NCI-H526 treated with DMSO at 0.1 percent for 48 hours (cell line): ENCODE measurements at places on chromosomes 6 and 20.

DNA sequence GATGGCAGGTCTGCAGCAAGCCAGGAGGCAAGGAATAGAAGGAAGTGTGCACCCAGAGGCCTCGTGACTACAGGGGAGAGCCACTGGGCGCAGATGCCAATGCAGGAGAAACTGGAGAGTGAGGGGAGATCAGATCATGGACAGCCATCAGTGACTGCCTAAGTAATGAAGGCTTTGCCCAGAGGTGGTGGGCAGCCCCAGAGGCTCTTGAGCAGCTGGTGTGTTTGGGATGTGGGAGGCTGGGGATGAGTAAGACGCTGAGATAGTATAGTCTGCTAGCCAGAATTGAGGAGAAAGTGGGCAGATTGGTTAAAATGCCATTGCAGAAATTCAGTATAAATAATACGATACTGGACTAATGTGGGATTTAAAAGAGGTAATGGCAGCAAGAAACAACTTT is 111.9 kb downstream of the MAP3K4 start:
- DNase-seq = no peak

GRCh38 chr6:75204959-75205775 is 686 bp downstream of the COL12A1 start:
- DNase-seq = peak; percentile 47

DNA sequence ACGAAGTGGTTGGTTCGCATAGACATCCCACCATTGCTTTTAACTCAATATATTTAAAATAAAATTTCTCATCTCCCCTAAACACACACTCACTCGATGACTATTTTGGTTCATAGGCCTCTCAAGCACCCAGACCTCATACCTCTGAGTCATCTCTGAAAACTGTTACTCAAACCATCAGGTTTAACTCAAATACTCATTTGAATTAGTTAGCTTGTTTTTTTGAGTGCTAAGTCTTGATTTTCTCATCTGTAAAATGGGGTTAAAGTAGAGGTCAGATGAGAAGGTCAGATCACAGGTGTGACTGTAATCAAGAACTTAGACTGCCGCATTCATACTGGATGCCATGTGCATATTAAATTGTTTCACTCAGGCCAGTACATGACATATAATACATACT is 243.9 kb upstream of the TENT5A start:
- no peak for DNase-seq

GRCh38 chr6:33297406-33297955 is 1.3 kb downstream of the RGL2 start:
- no peak for DNase-seq

GRCh38 chr20:1689721-1690120 is 32.1 kb upstream of the SIRPG start:
- no peak for DNase-seq

- no peak for DNase-seq
Measured at GRCh38 chr6:157911786-157912185, 69.9 kb upstream of the SYNJ2 start.

DNA sequence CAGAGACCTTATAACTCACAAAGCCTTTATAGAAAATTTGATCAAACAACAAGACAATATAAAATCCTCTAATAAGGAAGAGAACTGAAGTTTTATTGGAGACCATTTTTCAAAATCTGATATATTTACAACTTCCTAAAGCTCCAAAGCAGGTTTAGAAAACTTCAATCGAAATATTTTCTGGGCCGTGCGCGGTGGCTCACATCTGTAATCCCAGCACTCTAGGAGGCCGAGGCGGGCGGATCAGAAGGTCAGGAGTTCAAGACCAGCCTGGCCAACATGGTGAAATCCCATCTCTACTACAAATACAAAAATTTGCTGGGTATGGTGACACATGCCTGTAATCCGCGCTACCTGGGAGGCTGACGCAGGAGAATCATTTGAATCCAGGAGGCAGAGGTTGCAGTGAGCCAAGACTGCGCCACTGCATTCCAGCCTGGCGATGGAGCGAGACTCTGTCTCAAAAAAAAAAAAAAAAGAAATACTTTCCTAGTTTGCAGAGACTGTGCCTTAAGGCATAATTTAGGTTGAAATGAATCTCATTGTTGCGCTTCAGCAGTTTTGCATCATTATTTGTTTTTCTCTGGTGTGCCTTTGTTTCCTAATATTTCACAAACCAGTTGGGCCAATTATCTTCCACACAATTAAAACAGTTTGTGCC is 60.6 kb upstream of the ASIP start:
- no peak for DNase-seq

GRCh38 chr6:6811128-6812009 is 222.8 kb downstream of the LY86 start:
- no peak for DNase-seq

DNA sequence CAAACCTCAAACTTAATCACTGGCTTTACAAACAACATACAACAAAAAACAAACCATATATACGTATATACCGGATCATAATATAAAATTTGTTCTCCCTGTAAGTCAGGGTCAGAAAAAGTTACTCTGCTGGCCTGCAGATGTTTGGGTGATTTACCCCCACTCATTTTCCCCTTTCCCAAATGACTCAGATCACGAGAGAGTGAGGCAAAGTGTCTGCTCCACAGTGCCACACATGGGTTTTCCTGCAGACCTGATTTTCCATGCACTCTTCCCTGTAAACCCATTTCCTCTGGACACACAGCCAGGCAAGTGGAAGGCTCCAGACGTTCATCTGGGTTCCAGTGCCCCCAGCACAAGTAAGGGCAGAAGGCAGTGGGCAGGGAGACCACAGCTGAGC is 23.5 kb downstream of the GFOD1 start:
- no peak for DNase-seq

DNA sequence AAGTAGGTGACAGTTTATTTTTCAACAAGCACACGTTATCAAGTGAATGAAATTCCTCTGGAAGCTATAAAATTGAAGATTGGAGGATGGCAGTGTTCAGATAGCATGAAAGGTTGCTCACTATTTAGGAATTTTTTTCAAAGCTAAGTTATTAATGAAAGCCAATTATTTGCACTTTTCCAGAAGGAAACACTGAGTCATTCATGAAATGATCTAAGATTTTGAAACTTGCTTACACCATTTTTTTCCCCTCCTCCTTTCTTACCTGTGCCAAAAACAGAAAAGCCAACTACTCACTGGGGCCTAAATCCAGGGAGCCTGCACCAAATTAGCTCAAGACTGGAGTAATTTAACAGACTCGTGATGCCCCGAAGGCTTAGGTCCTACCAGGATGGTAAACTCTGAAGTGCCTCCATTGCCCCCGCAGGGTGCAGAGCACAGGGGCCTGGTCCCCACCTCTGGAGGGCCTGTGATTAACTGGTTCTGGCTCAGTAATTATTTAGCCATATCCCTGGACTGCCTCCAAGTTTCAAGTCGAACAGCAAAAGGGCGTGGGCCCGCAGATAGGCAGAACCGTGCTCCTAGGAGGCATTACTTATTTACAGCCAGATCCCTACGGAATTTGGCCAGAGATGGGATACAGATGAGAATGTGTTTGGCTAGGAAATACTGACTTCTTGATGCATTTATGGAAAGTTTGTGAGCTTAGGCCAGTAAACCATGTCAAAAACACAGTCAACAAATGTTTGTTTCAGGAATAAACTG is 28.0 kb upstream of the ZNF217 start:
- no peak for DNase-seq

DNA sequence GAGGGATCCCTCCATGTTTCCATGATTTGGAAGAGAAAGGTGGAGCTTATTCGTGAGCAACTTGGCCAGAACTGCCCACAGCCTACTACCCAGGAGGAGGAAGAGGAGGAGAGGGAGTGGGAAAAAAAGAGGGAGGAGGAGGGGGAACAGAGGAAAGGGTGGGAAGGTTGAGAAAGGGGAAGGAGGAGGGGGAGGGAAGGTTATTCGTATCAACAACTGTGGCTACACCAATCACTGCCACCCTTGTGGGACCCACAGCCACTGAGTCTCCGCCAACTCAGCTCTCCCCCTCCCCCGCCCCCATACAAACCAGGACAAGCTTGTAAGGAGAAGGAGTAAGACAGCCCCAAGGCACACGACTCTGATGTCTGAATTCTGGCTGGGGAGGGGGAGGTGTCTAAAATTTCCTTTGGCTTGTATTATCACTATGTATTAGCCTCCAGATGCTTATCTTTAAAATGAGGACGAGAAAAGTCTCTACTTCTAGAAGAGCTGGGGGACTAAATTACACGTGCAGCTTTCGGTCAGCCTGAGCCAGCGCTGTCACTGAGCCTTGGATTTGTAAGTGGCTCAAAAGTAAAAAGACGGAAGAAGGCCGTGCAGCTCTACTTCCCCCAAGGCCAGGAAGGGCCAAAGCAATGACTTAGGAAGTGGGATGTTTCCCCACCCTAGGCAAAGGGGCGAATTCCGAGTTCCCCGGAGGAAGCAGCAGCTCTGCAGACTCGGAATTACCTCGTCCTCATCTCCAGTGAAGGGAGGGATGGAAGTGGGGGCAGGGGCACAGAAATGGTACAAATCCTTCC is 1.0 kb downstream of the FKBP1A start:
- DNase-seq = no peak

DNA sequence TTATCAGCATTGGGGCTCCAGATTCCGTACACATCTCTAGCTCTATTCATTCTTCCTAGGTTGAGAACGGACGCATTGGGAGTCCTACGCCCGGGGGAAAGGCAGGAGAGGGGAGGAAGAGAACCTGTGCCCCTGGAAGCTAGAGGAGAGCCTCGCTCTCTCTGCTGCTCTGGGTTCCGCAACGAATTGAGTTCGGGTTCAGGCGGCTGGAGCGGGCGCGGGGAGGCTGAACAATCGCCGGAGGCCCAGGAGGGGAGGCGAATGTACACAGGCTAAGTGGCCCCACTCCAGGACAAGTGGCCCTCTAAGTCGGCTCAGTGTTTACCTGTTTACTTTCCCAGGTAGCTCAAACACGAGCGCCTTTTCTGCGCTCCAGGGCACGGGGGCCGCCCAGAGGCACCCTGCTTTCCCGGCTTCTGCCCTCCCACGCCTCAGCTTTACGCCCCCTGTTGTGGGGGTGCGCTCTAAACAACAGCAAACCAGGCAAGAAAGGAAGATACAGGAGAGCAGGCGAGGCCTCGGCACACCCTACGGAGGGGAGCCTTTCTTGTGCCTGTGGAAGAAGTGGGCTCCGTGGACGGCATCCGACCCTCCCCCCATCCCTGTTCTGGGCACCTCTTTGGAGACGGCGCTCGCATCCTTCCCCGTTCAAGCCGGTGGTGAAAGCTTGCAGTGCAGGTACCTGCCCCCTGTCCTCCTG is 4.6 kb upstream of the NKX2-2 start:
- DNase-seq = no peak

DNA sequence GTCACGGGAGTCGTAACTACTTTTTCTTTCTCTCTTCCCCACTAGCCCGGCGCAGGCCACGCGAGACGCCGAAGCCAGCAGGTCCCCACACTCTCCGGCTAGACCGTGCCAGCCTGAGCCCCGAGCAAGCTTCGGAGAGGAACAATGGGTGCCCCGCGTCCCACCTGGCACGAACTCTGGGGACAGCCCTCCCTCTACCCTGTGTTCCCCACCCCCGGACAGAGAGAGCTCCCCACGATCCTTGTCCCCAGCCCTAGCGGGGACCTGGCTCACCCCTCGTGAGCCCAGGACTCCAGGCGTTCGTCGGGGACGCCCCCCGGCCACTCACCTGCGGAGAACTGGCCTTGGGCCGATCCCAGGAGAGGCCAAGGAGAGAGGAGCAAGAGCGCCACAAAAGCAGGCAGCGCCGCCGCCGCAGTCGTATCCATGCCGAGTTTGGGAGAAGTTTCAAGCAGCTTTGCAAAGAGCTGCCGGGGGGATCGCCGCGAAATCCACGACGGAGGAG is 416 bp downstream of the PTPRK start:
- DNase-seq = peak; percentile 50

GRCh38 chr6:90644492-90644891 is 57.6 kb upstream of the MAP3K7 start:
- DNase-seq = no peak

DNA sequence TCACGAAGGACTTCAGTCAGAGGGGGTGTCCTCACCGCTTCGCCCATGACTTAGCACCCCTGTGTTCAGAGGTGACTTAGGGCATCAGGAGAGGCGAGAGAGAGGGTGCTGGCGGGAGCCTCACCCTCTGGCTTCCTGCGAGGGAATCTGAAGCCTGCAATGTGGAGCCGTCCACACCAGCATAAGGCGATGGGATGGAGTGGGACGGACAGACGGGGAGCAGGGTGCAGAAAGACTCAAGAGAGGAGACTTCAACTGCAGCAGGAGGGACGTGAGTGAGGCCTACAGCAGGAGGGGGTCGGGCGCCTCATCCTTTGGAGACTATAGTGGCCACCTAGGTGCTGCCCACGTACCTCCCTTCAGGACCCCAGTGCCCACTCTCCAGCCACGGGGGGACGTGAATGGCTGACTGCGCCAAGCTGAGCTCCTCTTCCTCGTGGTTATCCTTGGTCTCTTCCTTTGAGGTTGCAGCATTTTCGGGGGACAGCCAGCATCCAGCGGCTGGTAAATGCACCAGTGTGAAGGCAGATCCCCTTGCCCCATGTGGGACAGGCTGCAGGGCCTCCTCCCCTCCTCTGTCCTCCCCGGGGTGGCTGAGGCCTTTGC is 26.9 kb upstream of the MLN start:
- no peak for DNase-seq

DNA sequence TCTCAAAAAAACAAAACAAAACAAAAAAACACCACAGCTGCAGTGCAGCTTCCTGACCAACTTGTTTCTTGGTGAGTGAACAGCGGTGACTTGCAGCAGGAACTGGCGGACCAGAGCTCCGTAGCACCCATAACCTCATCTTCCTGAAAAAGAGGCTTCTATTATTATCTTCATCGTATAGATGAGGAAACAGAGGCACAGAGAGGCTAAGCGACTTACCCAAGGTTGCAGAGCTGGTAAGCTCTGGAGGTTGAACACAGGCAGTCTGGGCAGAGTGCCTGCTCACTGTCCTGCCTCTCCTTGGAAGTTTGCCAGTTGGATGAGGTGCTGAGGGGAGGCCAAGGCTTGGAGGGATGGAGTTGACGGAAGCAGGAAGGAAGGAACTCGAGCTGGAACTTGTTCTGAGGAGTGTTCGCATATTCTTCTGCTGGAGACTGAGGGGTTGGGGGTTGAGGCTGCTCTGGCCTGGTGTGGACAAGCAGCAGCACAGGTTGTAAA is 47.9 kb upstream of the CCDC167 start:
- DNase-seq = no peak

- no peak for DNase-seq
Measured at GRCh38 chr6:116059713-116060571, 749 bp downstream of the FRK start.

GRCh38 chr6:125750692-125751333 is 1.4 kb downstream of the HEY2 start:
- no peak for DNase-seq
